ENCODE measurements at places on chromosomes 7 and 10.

DNA sequence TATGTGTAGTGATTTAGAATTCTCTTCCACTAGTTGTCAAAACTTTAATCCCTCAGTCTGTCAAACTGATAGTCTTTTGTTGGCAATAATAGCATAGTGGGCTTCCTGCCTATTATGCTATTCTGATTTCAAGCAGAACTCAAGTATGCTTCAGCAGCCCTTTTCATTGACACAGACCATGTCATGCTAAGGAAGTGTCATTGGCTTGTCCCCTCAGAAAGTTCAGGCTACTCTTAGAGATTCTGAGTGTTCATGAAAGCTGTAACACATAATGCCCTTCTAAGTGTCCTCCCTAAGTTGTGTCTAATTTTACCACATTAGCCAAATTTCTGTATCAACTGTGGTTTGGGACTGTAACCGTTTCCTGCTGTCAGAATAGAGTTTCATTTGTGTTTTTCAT lies 198.7 kb downstream of the THSD7A start:
- DNase-seq = no peak

DNA sequence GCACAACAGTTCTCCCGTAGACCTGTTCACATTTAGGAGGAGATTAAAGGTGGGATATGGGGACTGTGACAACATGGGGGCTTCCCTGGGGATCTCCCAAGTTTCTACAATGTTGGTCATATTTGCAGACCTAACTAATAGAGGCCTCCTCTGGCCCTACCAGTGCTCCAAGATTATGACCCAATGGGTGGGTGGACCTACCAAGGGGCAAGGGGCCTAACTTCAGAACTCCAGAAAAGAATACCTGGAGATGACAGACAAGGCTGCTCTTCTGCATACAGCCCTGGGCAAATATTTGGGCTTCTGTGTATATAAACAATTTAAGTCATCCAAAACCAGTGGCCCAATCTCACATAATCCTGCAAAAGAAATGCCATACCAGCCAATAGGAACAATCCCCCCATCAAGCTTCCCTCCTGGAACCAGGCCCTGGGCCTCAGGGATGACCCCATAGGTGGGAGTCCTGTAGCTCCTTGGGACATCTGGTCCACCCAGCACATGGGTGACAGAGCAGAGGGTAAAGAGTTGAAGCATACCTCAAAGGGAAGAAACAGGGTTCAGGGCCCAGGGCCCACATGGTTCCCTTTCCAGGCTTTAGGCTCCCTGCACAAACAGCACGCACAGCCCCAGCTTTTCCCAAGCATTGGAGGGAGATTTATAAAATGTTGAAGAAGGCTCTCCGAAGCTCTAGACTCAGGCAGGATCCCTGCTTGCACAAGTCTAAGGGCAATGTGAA lies 86.1 kb upstream of the CHST15 start:
- DNase-seq = no peak

DNA sequence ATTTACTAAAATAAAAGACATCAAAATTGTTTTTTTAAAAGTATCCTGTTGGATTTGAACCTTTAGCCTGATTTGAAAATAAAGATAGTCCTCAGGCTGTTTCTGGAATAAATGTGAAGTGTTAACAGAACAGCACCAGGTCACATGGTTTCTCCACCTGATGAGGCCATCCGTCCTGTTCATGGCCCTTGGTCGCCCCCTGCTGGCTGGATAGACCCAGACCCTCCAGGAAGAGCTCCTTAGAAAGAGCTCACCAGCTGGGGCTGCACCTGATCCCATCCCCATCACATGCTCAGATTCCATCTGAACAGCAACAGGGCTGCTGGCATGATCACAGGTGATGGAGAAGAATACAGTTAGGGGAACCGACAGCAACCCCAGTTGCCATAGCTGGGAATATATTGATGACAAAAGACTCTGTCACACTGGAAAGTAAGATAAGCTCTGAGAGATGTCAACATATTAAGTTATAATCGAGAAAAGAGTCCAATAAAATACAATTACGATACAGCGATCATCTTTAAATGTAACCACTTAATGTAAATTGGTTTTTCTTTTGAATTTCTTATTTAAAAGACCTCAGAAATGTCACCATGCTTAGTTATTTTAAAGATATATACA lies 4.8 kb downstream of the OR2A14 start:
- peak; percentile 54 for DNase-seq

DNA sequence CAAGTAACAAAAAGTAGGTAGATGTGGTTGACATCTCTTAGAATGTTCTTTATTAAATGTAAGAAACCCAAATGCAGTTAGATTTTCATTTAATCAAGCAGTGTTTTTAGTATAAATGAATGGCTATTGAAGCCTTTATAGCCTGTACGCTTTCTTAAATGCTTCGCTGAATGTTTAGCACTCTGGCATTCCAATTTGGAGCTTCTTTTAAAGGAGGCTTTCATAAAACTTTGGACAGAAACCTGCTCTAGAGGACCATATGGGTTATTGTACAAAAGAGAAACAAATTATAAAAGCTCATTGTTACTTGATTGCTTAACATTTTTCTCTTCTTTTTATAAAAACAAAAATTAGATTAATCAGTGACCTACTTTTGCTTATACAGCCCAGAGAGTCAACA lies 59.5 kb downstream of the KCND2 start:
- no peak for DNase-seq

- no peak for DNase-seq
These were observed 202.5 kb upstream of the GPR26 start for GRCh38 chr10:123463698-123464097.

DNA sequence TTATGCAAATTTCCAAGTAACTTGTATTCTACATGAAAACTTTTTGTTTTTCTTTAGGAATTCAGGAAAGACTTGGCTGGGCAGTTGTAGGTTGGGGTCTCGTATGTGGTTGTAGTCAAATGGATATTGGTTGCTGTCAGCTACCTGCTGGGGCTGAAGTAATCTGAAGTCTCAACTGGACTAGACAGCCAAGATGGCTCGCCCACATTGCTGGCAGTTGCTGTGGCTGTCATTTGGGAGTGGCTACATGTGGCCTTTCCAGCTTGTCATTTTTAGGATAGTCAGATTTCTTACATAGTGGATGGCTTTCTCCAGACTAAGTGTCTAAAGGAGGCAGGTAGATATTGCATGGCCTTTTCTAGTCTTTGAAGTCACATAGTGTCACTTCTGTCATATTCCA lies 32.6 kb downstream of the EXOC6 start:
- no peak for DNase-seq

- DNase-seq = no peak
These were observed 416.7 kb downstream of the TFEC start for GRCh38 chr7:115613836-115614235.

GRCh38 chr7:130880668-130881067 lies 146.7 kb upstream of the KLF14 start:
- DNase-seq = no peak

DNA sequence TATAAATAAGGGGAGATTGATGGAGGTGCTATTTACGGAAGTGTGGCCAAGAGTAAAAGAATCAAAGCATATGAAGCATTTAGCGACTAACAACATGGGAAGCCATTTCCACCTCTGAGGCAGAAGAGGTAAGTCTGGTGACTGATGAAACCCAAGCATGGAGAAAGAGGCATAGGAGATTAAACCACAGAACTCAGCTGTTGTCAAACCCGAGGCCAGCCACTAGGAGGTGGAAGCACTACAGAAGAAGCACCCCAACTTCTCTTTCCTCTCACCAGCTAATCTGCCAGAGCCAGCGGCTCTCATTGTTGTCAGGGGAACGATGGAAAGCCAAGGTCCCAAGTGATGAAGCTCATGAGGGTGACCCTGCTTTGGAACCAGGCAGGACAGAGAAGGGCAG lies 19.6 kb upstream of the CNTNAP2 start:
- DNase-seq = no peak

GRCh38 chr10:110006358-110007160 lies 1.2 kb upstream of the ADD3 start:
- no peak for DNase-seq

DNA sequence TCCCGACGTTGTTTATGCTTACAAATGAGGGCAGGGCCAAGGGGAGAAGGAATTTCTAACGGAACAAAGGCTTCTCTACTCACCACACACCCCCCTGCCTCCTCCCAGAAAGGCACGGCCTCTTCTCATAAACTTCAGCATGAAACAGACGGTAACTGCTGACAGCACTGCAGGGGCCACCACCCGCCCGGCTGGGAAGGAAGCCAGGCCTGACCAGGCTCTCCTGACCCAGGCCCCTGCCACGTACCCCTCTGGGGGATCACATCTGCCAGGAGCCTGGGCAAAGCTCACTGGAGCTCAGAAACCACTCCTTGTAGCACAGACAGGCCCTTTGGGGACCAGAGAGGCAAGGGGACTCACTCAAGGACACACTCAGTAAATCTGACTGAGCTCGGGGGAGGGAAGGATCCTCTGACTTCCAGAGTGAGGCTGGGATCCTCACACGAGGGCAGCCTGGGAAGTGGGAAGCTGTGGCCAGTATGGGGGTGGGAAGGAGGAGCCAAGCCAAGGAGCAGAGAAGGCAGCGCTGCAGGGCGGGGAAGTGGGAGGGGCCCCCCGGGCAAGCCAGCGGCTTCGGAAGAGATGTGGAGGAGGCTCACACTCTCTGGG lies 46.1 kb downstream of the ZCCHC24 start:
- DNase-seq = no peak

DNA sequence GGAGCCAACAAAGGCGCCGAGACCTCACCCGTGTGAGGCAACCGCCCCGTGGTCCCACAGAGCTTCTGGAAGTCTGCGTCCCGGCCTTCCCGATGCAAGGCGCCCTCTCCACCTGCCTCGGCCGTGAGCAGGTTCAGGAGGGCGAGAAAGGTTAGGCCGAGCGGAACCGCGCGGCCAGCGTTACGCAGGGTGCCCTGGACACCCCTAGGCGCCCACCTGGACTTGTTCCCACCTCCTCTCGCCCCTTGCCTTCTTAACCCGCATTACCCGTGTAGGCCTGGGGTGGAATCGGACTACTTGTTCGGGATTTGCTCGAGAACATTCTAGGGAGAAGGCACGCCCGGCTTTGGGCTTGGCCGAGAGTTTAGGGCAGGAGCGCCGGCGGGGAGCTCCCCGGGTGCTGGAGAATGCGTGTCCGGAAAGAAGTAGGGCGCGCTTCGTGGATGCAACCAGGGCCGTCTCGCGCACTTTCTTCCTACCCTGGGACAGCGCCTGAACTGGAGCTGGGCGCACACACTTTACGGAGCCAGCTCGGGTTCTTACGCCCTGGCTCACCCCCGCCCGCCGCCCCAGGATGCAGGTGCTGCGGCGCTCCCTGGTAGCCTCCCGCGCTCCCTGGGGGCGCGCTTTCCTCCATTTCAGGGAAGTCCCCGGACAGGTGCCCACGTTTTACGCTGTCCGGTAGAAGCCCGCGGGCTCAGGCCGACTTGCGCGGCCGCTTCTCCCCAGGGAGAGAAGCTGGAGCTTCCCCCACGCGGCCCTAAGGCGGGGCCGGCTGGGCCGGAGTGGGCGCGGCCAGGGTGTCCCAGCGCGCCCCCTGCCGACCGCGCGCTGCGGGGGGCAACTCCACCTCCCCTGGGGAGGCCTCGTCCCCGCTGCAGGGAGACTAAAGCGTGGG lies 74.5 kb downstream of the INSIG1 start:
- no peak for DNase-seq

DNA sequence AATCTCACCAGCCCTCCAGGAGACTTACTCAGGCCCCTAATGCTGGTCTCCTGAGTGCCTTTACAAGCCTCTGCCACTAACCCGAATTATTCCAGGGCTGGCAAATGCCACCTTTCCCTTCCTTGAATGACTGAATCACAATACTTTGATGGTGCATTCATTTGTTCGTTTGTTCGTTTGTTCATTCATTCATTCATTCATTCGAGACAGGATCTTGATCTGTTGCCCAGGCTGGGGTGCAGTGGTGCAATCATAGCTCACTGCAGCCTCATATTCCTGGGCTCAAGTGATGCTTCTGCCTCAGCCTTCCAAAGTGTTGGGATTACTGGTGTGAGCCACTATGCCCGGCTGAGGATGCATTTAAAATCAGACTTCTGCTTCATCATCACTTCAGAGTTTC lies 6.0 kb downstream of the ZNF12 start:
- DNase-seq = no peak

GRCh38 chr7:136956671-136957070 lies 88.2 kb downstream of the CHRM2 start:
- DNase-seq = no peak

GRCh38 chr7:129684777-129685176 lies 73.3 kb downstream of the NRF1 start:
- DNase-seq = no peak

DNA sequence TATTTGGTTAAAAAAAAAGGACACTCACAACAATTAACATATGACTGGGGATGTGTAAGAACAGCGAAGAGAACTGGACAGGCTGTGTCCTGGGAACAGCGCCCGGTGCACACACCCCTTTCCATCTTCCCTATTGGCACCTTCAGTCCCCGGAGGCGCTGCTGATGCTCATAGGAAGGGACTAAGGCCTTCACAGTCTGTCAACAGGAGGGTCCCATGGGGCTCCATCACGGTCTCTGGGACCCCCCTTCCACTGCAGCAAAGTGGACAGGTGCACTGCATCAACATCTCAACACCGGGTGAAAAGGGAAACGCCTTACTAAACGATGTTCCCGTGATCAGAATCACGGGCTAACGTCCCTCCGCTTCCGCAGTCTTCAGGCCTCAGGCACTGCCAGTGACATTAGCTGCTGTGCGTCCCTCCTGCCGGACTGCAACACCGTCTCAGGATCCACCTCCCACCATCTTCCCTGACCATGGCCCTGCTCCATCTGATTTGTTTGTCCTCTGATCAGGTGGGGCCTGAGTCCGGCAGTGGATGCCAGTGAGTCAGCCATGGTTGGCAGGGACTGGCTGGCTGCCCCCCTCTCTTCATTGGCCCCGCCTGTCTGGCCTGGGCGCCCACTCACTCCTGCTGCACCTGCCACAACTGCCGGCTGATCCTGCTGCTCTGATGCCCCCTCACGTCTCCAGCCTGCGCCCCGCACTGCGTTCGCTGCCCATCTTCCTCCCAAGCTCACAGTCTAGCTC lies 614.7 kb downstream of the DNAJB6 start:
- no peak for DNase-seq

GRCh38 chr10:63265222-63265617 lies 132.1 kb downstream of the NRBF2 start:
- DNase-seq = peak; percentile 38

DNA sequence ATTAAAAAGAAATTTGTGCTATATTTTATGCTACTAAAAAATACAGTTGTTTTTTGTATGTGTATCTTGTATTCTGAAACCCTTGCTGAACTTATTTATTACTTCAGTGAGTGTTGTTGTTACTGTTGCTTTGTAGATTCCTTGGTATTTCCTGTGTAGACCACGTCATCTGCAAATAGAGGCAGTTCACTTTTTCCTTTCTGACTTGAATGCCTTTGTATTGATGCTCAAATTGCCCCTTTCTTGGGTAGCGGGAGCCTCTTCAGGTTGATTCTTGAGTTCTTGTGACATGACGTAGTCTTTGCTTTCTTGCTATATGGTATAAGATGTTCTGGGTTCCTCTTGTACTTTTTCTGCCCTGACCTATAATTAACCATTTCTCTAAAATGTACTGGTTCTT lies 504.1 kb downstream of the SDK1 start:
- no peak for DNase-seq

- no peak for DNase-seq
These were observed 2.0 kb downstream of the XRCC2 start for GRCh38 chr7:152673897-152674296.
